ENCODE measurements at places on chromosomes 1 and 21. TPM values are rescaled to one million over a fixed set of nuclear protein-coding genes. Genes with fewer than 3 reads are reported as not detected.

The PLCH2 gene
- total RNA-seq = under 0.01 TPM

The INTS7 gene
- 27.8 TPM for total RNA-seq

The RGS16 gene
- total RNA-seq = not detected

The MYOM3 gene
- total RNA-seq = 0.13 TPM

The RWDD3 gene
- total RNA-seq = 16.1 TPM

The ERICH3 gene
- not detected for total RNA-seq

The DCST1 gene
- total RNA-seq = not detected

The TRIM17 gene
- not detected for total RNA-seq

The ZYG11A gene
- total RNA-seq = 1.1 TPM

The CACNA1S gene
- total RNA-seq = not detected

The FHL3 gene
- total RNA-seq = 27.7 TPM

The HAO2 gene
- total RNA-seq = not detected

The BTBD19 gene
- 14.3 TPM for total RNA-seq

The LAMB3 gene
- 3.3 TPM for total RNA-seq

The KRTAP13-2 gene
- not detected for total RNA-seq

Measured in thoracic aorta endothelial cell (primary cell).